ENCODE measurements at places on chromosomes 5 and 9.

- no peak for DNase-seq
Measured at GRCh38 chr5:8332666-8333445, 463.9 kb downstream of the MTRR start.

DNA sequence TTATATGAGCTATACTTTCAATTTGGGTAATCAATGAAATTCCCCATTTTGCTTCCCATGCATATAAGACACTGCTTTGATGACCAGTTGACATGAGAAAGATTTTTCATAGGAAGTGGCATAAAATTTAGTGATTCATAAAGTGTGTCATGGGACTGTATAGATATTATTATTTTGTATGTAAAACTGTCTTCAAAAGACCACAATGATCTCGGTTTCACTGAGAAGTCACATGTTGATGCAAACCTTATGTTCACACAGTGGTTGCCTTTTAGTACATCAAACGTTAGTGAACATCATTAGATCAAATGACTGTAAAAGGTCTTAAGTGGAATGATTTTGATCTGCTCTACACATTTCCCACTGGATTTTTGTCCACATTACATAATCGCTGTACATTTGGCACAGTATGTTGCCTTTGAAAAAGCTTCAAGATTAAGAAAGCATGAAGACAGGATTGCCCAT is 349.2 kb upstream of the MEF2C start:
- no peak for DNase-seq

DNA sequence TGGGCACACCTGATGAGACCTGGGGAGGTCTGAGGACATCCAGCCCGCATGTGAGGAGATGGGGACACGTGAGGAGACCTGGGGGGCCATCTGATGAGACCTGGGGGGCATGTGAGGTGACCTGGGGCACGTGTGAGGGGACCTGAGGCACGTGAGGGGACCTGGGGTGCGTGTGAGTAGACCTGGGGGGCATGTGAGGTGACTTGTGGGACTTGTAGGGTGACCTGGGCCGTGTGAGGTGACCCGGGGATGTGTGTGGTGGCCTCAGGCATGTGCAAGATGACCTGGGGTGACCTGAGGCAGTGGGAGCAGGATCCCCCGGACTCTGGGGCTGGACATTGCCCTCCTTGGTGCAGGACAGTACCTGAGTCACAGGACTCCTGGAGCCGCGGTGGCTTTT is 30.6 kb downstream of the PNPLA7 start:
- no peak for DNase-seq

DNA sequence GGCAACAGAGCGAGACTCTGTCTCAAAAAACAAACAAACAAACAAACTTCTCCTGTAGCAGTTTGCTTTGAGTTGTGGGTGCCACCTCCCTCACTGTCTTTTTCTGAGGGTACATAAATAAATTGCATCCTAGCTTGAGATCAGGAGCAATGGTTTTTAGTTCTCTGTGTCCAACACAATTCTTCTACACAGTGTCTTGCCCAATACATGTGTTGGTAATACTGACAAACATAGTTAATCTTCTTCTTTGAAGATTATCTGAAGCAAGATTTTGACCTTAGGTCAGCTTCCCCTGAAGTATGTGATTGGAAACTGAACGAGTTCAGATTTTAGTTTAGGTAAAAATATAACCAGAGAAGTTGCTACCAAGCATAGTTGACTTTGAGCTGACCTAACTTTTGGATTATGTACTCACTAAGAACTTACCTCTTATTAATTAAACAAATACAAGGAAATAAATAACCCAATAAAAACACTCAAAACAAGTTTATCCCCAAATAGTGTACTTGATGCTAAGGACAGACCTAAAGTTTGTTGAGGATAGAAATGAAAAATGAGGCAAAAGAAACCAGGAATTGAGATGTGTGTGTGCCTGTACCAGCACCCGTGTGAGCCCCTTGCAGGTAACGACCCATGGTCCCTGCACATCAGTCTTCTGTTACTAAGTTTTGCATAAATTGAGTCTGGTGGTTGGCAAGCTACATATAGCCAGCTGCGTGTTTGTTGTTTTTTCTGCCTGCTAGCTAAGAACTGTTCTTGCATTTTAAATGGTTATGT is 16.2 kb downstream of the TJP2 start:
- DNase-seq, result no peak

- DNase-seq, result no peak
Measured at GRCh38 chr5:9343146-9343850, 202.6 kb downstream of the SEMA5A start.

DNA sequence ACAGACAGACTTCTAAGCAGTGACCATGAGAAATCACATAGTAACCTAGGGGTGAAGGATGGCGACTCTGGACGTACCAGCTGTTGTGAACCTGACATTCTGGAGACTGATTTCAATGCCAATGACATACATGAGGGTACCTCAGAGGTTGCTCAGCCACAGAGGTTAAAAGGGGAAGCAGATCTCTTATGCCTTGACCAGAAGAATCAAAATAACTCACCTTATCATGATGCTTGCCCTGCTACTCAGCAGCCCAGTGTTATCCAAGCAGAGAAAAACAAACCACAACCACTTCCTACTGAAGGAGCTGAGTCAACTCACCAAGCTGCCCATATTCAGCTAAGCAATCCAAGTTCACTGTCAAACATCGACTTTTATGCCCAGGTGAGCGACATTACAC is 38.0 kb upstream of the CCDC152 start:
- no peak for DNase-seq

DNA sequence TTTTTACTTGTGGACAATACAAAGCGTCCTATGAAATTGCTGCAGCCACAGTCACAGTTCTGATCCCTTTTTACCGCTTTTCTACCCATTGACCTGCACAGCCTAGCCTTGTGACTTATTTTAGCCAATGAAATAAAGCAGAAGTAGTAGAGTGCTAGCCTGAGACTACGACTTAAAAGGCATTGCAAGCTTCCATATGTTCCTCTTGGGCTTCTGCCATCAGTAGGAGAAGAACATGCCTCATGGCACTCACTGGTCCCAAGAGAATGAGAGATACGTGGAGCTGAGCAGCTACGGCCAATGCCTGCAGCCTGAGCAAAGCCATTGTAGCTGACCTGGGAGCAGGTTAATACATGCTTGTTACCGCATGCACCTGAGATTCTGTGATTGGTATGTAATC is 416.6 kb upstream of the CLINT1 start:
- DNase-seq, result no peak

DNA sequence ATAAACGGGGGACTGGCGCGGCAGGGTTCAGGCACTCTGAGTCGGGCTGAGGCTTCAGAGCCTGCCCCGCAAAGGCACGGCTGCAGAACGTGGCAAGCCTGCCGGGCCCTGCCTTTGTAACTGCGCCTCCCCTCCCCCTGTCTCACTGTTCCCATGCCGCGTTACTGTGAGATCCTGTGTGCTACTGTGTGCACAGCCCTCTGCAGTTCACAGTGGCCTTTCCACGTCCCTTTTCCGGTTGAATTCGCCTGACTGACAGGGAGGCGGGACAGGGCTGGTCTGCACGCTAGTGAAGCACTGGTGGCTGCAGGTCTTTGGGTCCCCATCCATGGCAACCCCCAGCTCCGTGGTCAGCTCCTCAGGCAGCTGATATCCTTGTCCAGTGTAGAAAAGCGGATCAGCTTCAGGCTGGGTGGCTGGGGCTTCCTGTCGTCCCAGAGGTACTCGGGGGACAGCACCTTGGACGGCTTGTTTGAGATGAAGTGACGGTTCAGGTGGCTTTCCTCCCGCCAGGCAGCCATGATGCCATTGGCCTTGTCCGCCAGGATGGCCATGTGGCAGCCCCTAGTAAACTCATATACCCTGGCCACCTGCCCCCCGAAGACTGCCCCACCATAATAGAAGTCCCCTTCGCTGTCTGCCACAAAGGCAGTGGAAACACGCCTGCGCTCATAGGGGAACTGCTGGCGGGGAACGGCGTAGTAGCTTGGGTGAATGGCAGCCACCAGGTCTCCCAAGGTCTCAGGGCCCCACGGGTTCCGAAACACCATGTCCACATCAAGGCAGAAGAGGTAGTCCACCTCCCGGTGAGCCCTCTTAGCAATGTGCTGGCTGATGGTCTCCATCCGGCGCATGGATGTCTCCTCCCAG is 10.3 kb downstream of the GBGT1 start:
- peak; percentile 30 for DNase-seq

GRCh38 chr9:77472646-77473045 is 175.5 kb downstream of the GNA14 start:
- no peak for DNase-seq

- DNase-seq, result no peak
Measured at GRCh38 chr9:92119586-92119985, 4.4 kb upstream of the SPTLC1 start.

- peak; percentile 20 for DNase-seq
Measured at GRCh38 chr5:82349652-82350051, 71.5 kb upstream of the RPS23 start.

- no peak for DNase-seq
Measured at GRCh38 chr9:133496861-133497842, 18.3 kb upstream of the SLC2A6 start.

GRCh38 chr5:67652201-67652600 is 455.6 kb upstream of the CD180 start:
- DNase-seq, result no peak

DNA sequence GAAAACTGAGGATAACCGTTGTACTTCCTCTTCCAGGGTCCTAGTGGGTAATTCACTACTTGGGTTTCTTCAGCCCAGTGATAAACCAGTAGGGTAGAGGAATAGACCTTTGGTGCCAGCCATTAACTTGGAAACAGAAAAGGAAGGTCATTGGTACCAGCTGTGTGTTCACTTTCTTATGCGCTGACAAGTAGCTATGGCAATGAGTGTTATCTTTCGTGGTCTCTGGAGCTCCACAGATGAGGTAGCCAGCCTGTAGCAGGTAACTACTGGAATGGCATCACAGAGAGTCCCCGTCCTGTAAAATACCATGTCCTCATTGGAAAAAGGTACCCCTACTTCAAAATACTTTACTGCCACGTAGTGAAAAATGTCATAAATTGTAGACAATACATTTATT is 2.3 kb downstream of the UHRF2 start:
- no peak for DNase-seq

GRCh38 chr5:97127727-97128126 is 14.7 kb downstream of the LIX1 start:
- DNase-seq, result no peak

DNA sequence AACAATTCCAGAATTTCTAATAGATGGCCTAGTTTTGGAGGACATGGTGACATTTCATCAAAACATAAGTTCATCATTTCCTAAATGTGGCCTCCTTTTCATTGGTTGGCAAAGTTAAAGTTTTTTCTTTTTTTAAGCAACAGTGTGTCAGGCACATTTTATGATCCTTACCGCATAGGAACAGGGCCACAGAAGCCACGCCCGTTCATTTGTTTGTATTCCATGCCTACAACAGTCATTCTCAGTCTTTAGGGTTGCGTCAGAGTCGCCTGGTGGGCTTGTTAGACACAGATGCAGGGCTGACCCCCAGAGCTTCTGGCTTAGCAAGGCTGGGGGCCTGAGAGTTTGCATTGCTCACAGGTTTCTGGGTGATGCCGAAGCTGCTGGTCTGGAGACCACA is 130.2 kb downstream of the HSD17B3 start:
- no peak for DNase-seq

DNA sequence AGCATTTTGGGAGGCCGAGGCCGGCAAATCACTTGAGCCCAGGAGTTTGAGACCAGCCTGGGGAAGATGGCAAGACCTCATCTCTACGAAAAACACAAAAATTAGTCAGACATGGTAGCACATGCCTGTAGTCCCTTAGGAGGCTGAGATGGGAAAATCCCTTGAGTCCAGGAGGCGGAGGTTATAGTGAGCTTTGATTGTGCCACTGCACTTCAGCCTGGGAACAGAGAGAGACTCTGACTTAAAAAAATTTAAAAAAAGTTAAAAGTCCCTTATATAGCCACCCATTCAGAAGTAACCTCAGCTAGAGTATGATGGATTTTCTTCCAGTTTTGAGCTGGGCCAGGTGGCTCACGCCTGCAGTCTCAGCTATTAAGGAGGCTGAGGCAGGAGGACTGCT is 72.4 kb downstream of the UGCG start:
- no peak for DNase-seq

DNA sequence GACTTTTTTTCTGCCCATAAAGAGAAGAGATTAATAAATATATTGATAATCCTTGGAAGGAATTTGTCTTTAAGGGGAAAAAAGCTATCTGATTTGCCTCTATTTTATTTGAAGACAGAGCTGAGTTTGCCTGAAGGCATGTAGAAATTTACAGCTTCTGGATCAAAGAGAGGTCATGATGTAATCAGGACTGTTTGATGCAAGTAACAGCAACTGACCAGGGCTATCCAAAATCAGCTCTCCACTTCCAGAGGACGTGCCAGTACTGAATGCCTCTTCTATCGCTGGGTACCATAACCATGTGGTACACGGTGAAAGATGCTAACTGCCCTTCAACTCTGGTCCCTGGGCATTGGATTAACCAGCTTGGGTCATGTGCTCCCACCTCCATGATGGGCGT is 90.6 kb downstream of the ZFAND5 start:
- DNase-seq, result no peak

GRCh38 chr5:14944350-14944739 is 72.8 kb upstream of the ANKH start:
- no peak for DNase-seq

- DNase-seq, result no peak
Measured at GRCh38 chr5:143886096-143886495, 74.1 kb downstream of the HMHB1 start.

GRCh38 chr5:74549384-74549783 is 91.1 kb downstream of the ENC1 start:
- no peak for DNase-seq

DNA sequence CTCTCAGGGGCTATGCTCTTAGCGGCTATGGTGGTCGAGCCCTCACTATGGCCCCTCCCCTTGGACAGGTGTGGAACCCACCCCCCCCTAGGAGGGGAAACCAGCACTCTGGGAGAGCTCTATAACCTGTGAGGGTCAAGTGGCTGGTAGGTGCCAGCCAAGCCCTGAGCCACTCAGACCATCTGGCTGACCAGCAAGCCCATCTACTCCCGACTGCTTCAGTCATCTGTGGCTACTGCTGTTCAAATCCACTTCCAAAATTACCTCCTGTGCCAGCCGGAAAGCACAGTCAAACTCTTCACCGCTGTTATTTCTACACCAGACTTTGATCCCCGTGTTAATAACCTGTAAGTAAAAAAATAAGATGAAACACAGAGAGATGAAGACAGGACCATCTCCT is 28.5 kb downstream of the NSUN2 start:
- no peak for DNase-seq

DNA sequence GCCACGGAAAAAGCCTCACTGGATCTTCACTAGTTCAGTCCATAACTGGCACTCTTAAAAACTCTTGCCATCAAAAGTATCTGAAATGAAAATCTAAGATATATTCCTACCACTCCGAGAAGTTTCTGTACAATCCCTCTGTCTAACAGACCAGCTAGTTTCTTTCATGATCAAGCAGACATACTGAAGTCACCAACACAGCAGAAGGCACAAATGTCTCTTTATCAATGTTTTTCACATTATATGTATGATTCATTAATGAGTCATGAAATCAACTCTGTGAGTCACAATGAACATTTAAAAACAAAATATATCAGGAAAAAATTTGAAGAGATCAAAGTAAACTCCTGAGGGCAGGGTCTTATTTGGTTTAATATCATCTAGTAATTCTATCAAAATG is 50.8 kb downstream of the F2R start:
- no peak for DNase-seq
